Fibroblast of lung (primary cell): ENCODE measurements at places on chromosomes 4 and X. TPM values are rescaled to one million over a fixed set of nuclear protein-coding genes. Genes with fewer than 3 reads are reported as not detected.

PPP1R2C gene
- not detected in 2 replicates for total RNA-seq

SLIT2 gene
- 12.6 and 21.1 TPM in 2 replicates for total RNA-seq

PSAPL1 gene
- total RNA-seq = not detected in 2 replicates

GLRA2 gene
- not detected in 2 replicates for total RNA-seq

NOX1 gene
- not detected in 2 replicates for total RNA-seq

TMPRSS11E gene
- not detected in 2 replicates for total RNA-seq
